ENCODE measurements at places on chromosomes 3 and 15.

- peak; percentile 58 for DNase-seq
Measured at GRCh38 chr3:62365391-62366125, 7.8 kb downstream of the FEZF2 start.

- DNase-seq: peak; percentile 35
Measured at GRCh38 chr3:14829811-14830210, 11.0 kb downstream of the FGD5 start.

- no peak for DNase-seq
Measured at GRCh38 chr3:17481116-17481515, 261.3 kb downstream of the TBC1D5 start.

DNA sequence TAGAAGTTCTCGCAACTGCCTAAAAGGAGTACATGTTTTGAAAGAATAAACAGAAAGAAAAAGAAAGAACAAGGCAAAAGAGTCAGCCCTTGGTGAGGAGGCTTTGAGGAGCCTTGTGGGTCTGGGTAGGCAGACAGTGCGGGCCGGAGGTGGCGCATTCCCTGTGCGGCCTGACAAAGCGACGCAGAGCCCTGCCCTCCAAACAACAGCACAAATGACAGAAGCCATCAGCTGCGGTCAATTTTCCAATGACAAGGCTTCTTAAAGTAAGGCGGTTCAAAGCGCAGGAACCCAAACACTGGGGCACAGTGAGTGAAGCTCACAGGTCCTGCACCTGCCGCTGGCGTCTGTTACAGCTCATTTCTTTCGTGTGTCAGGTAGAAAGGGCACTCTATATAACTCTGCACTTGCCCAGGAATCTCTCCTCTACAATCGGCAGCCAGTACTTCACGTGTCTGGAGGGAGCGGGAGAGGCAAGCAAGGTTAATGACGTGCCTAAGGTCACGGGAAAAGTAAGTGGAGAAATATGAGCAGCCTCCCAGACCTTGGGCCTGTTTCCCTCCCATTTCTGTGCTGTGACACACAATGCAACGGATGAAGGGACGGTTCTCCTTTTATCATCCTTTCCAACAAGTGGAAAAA, 178.1 kb downstream of the OPA1 start:
- DNase-seq: no peak

DNA sequence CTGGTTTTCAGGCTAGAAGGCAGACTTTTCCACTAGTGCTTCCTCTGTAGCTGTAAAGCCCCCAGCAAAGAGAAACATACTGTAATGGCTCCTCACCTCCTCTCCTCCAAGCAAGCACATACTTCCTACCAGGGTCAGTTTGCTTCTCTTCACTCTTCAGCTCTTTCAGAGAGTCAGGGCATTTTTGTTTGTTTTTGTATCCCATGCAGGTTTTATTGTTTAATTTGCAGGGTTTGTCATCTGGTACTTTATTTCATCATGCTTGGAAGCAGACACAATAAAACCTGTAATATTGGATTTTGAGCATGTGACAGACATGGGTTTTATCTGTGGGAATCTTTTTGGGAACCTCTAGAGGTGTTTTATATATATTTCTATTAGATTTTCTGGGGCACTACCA, 753.3 kb upstream of the ROBO1 start:
- DNase-seq: no peak

DNA sequence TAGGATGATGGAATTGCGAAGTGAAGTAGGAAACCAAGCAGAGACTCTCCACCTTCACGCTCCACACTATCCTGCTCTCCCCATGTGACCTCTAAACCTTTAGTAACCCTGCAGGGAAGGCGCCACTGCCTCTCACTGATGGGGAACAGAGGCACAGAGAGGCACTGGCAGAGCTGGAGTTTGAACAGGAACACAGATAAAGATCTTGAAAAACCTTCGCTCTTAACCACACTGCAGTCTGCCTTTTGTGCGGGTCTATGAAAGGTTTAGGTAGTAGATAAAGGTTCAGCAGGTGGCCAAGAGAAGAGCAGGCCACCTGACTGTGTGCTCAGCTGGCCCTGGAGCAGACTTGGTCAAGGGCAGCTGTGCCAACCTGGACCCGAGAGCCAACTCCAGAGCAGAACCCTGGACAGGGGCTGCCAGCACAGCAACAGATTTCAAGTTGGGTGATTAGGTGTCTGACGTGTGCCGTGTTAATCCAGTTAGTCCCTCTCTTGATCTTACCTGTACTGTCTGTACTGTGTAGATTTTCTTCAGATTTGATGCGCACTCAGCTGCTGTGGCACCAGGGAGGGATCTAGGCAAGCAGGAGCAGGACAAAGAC, 15.2 kb downstream of the EIF4E3 start:
- no peak for DNase-seq

GRCh38 chr3:14378415-14378814, 24.0 kb upstream of the SLC6A6 start:
- DNase-seq: no peak

- DNase-seq: no peak
Measured at GRCh38 chr15:63636518-63637061, 39.4 kb downstream of the FBXL22 start.

DNA sequence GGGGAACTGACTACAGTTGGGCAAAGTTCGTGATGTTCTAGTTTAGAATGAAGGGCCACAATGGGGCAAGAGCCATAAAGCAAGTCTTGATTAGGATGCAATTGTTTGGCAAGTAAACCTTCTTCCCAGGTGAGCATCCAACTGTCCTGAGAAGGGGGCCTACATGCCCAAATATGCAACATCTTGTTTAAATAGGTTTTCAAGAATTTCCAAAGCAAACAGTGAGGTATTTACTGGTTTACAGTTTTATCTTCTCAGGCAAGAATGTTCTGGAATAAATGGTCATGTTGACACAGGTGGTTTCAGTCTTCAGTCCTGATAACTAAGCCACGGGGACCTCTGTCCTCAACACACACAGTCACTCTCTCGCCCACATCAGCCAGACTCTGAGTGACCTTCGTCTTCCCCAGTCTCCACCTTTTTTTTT, 90.3 kb upstream of the FAM174B start:
- no peak for DNase-seq

DNA sequence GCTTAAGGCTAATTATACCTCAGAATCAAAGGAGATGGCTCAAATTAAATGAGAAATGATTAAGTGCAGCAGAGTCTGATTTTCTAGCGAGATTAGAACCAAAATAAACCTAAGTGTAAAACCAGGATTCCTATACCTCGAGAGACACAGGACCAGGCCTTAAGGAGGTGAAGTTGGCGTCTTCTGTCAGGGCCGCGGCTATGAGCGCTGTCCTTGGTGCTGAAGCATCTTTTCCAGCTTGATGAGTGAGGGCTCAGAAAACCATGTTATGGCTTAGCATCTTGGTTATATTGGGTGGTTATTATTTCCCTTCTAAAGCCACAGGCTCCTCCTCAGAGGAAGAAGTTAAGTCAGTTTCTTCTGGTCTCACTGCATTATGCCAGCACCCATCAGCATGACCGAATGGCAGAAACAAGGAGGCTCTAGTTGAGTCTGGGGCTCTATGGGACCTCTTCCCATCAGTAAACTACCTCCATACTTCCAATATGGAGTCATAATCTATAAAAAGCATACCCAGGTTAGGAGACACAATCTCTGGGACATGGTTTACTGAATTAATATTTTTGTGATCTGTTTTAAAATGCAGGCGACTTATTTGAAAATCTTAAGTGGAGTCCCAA, 120.1 kb upstream of the NMNAT3 start:
- DNase-seq: no peak

DNA sequence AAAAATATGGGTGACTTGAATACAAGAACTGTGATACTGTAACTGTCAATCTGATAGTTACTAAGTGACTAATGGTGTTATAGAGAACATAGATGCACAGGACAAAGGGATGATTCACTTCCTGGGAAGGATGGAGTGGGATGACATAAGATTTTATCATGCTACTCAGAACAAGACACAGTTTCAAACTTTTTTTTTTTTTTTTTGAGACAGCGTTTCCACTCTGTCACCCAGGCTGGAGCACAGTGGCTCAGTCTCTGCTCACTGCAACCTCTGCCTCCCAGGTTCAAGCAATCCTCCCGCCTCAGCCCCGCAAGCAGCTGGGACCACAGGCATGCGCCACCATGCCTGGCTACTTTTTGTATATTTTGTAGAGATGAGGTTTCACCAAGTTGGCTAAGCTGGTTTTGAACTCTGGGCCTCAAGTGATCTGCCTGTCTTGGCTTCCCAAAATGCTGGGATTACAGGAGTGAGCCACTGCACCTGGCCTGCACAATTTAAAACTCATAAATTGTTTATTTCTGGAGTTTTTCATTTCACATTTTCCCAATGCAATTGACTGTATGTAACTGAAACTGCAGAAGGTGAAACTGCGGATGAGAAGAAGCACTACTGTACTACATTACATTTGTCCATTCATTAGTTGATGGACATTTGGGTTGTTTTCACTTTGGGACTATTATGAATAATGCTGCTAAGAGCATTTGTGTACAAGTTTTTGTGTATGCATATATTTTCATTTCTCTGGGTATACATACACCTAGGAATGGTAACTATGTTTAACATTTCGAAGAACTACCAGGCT, 40.6 kb downstream of the ADIPOQ start:
- no peak for DNase-seq

GRCh38 chr3:11430624-11431023, 158.4 kb downstream of the ATG7 start:
- no peak for DNase-seq

DNA sequence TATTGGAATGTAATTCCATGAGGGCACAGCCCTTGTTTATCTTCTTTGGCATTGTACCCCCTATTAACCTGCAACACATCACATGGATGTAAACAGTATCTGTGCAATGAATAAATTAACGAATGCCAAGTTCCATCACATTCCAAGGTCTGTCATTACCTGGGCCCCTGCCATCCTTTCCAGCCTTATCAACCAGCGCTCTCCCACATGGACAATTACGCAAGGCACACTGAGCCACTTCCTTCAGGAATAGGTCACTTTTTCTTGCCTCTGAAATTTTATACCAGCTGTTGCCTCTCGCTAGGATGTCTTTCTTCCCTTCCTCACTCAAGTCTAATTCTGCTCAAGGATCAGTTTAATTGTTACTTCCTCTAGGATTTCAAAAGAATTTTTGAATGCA, 1051.8 kb upstream of the CFAP20DC start:
- DNase-seq: no peak

- peak; percentile 55 for DNase-seq
Measured at GRCh38 chr15:57559875-57560274, 31.8 kb upstream of the MYZAP start.

DNA sequence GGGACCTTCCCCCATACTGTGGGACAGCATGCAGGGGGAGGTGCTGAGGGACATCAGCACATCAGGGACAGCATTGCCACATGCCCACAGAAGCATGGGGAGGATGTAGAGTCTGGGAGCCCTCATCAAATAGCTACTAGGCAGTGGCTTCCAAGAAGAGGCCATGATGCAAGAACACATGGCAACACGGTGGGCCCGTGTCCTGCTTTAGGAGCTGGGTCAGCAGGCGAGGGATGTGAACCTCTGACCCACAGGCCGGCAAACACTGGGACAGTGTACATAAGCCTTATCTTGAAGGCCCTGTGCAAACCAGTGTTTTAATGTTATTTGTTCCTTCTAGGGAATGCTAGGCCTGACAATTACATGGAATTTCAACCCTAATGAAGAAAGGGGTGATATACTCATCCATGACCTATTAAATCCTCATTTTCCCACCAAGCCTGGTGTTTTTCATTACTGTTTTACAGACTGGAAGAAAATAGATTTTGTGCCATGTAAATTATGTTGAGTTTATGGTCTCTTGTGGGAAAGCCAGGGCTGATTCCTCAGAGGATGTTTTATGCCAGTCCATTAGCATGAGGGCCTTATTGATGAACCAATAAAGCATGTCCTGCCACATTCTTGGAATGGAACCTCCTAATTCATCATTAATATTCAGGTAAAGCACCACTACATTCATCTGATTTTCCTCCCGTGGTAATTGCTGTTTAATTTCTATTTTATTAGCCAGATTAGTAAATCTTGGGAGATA, 61.7 kb upstream of the SLC25A26 start:
- no peak for DNase-seq

DNA sequence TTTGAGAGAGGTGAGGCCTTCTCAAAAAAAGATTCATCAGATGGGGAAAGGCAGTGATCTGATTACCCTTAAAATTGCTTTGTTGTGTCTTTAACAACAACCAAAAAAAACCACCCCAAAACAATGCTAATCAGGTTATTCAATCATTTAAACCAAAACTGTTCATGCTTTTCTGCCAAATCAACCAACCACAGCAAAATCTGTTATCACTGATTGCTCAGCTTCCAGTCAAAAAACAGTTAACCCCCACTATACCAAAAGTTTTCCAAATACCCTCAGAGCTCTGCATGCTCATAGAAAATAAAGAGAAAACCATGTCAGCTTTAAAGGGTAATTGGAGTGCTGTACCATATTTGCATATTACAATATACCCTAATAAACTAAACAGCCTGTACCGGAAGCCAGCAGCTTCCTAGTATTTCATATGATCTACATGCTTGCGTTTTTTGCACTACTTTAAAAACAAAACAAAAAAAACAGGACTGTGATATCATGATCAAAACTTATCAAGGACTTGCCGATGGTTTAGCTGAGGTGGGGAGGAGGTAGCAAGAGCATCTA, 22.8 kb downstream of the SATB1 start:
- DNase-seq: no peak

DNA sequence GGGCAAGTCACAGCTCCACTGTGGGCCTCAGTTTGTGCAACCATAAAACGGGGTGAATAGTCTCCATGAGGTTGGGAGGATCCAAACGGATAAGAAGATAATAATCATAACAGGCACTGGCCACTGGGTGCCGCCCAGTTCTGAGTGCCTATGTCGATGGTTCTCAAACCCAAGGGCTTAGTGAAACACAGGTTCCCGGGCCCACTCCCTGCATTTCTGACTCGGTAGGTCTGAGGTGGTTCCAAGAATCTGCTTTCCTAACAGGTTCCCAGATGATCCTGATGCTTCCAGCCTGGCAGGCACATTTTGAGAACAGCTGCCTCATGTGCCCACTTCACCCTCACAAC, 21.2 kb downstream of the ALS2CL start:
- no peak for DNase-seq

GRCh38 chr3:44478606-44479094, 1.2 kb upstream of the ZNF445 start:
- DNase-seq: no peak

DNA sequence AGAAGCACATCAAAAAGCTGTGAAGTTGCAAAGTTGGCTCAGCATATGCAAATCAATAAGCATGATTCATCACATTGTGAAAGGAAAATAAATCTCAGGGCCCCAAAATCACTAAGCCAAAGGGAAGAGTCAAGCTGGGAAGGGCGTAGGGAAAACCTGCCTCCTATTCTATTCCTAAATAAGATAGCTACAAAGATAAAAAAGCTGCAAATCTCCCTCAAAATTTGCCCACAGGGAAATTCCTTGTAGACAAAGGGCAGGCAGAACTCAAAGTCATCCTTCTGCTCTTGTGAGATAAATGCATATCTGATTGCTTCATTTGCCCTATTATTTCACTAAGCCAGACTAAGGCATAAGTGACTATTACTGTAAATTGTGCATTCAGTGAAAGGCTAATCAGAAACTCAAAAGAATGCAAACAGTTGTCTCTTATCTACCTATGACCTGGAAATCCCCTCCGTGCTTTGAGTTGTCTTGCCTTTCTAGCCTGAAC, 30.5 kb upstream of the CCNL1 start:
- no peak for DNase-seq

Data from brain (organoid and tissue), 16 donors.